ENCODE measurements at places on chromosomes 1 and 21. TPM values are rescaled to one million over a fixed set of nuclear protein-coding genes. Genes with fewer than 3 reads are reported as not detected.

DNA sequence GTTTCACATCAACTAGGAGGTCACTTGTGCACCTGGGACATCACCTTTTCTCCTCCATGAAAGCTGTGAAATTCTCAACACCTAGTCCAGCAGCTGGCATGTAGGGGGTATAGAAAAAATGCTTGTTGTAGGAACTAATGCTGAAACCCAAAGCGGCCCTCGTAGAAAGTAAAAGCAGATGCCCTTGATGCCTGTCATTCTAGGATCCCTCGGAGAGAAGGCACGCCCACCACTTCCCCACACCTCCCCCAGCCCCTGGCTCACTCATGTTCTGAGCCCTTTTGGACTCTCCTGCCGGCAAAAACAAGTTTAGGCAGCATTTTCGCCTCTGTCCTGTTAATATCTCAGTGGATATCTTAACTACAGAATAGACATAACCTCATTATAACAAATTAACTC lies 36.5 kb downstream of the RIPK4 start:
- no peak for DNase-seq

Gene EPHA8
- not detected for polyA plus RNA-seq

- DNase-seq: no peak
Observed at GRCh38 chr1:107541412-107541811, 400.6 kb downstream of the NTNG1 start.

Gene HTR1D
- polyA plus RNA-seq: 0.07 TPM

GRCh38 chr21:37658817-37659458 lies 257.3 kb downstream of the KCNJ6 start:
- peak; percentile 74 for DNase-seq

Gene DPT
- polyA plus RNA-seq: 0.06 TPM

DNA sequence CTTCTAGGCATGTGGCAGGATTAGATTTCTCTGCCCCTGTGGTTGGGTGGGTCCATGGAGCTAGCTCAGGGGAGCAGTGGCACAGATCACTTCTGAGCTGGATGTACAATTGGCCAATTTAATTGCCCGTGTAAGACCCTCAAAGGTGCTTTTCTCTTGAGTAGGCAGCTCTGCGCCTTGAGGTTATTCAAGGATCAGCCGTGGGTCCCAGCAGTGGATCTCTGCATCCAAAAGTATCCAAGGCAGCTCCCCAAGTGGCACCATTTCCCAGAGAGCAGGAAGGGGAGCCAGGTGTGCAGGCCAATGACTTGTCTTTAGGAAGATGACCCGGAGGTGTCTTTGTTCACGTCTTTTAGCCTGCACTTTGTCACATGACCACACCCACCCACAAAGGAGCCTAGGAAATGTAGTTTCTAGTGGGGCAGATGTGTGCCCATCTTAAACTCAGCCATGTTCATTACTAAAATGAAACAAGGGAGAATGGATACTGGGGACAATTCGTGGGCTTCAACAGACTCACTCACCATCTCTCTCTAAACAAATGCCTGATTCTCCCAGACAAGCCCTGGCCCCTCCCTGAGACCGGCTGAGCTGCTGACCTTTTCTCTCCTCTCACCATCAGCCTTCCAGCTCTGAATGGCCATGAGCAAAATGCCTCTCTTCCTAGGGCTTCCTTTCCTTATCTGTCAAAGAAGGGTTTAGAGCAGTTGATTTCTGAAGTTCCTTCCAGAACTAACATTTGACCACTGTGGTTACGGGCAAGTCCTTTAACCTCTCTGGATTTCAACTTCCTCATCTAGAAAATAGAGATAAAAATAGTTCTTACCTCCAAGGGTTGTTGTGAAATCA lies 41.4 kb upstream of the TENT5C start:
- DNase-seq: no peak

DNA sequence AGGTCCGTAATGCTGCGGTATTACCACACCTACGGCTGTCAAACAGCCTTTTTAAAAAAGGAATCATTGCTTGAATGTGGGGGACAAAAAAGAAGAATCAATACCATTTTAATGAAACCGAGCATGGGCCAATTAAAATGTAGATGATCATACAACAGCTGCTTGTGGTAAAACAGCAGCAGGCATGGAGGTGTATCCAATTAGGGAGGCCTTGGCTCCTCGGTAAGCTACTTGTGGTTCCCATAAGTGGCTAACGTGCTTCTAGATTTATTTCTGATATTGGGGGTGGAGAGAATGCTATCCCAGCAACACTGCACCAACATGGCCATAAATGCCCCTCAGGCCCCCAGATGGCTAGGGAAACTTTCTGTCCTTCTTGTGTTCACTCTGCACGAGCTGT lies 1.8 kb downstream of the PTPN14 start:
- DNase-seq: no peak

- no peak for DNase-seq
Observed at GRCh38 chr21:44326272-44326647, 12.9 kb downstream of the CFAP410 start.

Gene CEP170
- polyA plus RNA-seq: 42.0 TPM

DNA sequence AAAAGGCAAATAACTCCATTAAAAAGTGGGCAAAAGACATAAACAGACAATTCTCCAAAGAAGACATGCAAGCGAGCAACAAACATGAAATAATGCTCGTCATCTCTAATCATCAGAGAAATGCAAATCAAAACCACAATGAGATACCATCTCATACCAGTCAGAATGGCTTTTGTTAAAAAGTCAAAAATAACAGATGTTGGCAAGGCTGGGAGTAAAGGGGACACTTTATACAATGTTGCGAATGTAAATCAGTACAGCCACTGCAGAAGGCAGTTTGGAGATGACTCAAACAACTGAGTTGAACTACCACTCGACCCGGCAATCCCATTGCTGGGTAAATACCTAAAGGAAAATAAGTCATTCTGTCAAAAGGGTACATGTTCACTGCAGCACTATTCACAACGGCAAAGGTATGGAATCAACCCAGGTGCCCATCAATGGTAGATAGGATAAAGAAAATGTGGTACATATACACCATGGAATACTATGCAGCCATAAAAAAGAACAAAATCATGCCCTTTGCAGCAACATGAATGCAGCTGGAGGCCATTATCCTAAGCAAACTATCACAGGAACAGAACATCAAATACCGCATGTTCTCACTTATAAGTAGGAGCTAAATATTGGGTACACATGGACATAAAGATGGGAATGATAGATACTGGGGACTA lies 25.9 kb downstream of the TSPAN2 start:
- no peak for DNase-seq

- no peak for DNase-seq
Observed at GRCh38 chr1:65630855-65631254, 161.8 kb upstream of the PDE4B start.

Gene VSIG8
- polyA plus RNA-seq: not detected

Gene STIL
- 6.3 TPM for polyA plus RNA-seq

Gene KIF21B
- 0.10 TPM for polyA plus RNA-seq

DNA sequence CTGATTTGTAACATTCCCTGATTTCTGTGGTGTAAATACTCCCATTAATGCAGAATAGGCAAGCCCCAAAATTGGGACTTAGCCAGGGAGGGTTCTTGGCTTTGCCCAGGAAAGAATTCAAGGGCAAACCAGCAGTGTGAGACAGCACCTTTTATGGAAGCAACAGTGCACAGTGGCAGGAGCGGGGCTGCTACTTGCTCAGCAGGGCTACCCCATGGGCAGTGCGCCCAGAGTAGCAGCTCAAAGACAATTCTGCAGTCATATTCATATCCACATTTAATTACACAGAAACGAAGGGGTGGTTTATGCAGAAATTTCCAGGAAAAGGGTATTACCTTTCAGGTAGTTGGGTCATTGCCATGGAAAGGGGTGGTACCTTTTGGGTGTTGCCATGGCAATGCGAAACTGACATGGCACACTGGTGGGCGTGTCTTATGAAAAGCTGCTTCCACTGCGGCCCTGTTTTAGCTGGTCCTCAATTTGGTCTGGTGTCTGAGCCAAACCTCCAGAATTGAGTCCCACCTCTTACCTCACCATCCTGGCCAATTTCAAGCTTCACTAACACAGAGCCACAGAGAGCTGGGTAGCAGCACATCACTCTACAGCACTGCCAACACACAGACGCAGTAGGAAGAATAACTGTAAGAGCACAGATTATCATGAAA lies 35.9 kb downstream of the FHAD1 start:
- no peak for DNase-seq

- no peak for DNase-seq
Observed at GRCh38 chr1:225464851-225465792, 37.3 kb upstream of the LBR start.

DNA sequence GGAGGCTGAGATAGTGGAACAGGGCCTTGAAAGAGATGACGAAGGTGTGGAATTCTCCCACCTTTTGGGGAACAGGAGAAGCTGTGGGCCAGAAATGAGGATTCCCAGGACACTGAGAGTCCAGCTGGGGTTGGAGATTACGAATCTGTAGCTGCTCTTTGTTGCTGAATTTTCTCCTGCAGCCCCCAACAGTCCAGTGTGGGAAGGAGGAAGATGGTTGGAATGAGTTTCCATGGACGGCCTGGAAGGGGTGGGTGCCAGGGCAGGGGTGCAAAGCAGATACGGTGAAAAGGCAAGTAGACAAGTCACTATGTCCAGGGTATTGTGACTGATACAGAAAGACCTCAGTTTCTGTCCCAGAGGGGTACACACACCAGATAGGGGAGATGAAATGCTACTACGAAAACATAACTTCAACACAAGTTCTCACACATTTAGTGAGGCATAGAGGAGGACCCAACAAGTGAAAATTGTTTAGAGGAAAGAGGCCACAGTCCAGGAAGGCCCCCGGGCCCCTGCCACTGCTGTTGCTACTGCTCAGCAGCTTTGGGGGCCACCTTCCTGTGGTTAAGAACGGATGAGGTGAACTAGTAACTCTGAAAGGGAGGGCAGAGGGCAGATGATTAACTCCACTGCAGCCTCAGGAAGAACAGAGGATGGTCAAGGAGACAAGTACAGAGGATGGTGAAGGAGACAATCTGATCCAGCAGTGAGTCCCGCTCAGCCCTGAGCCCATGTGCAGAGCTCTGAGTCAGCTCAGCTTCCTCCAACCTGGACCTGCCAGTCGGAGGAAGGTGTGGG lies 7.3 kb downstream of the CD244 start:
- no peak for DNase-seq

GRCh38 chr1:153818876-153819275 lies 43.7 kb downstream of the SLC27A3 start:
- no peak for DNase-seq

- no peak for DNase-seq
Observed at GRCh38 chr1:69510026-69510425, 57.7 kb upstream of the LRRC7 start.

- DNase-seq: no peak
Observed at GRCh38 chr1:156931211-156931952, 10.9 kb downstream of the LRRC71 start.

DNA sequence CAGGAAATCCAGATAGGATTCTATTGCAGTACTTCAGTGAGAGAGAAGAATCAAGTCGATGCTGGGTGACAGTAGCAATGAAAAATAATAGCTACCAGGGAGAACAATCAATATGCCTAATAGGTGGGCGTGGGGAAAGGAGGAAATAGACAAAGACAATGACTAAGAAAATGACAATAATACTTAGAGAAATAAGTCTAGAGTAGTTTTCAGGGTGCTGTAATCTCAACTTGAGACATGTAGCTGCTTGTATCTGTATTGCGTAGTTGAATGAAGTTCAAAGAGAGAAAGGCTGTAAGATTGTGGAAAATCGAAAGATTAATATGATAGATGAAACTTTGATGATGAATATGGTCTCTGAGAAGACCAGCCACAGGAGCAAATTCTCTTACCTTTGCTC lies 2.6 kb downstream of the STXBP3 start:
- DNase-seq: no peak

- no peak for DNase-seq
Observed at GRCh38 chr1:210397252-210397651, 68.5 kb downstream of the HHAT start.
